Daoy (cell line): ENCODE measurements at places on chromosomes 5 and 9.

DNA sequence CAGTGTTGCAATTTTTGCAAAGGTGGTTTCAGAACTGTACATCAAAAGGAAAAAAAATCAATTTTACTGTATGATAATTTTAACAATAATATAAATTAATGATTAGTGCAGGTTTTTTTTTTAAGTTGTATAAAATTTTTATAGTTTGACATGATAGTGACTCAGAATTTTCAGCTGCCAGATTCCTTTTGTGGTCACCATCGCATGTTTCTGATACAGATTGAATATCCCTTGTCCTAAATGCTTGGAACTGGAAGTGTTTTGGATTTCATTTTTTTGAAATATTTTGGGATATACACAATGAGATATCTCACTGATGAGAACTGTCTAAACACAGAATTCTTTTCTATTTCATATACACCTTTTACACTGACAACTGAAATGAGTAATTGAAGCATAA lies 361.3 kb downstream of the RAB3C start:
- DNase-seq: no peak

DNA sequence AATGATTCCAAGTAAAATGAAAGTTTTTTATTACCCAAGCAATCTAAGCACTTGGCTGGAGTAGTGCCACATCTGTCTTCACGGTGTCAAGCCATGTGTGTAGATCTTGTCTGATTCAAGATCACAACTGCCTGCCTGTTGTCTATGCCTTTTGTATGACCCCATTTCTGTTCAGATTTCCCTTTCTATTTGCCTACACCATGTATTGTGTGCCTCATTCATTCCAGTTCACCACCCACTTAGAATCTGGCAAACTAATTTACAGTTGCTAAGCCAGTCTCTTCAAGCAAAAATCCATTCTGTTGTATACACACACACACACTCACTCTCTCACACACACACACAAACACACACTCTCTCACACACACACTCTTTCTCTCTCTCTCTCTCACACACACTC lies 33.7 kb downstream of the GLDC start:
- no peak for DNase-seq

DNA sequence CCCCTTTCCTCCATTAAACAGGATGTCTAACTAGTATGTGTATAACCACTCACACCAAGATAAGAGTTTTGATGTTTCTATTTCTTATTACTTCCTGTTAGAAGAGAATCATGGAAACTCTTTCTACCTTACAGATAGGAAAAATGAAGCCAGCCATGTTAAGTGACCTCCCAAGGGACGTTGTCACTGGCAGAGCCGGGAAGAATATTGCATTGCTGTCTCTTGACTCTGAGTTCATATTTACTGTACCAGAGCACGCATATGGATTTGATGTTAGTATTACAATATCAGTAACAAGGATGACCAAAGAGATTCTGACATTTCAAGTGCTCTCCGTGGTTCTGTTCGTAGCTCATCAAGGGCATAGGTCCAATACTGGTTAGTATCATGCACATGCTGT lies 12.5 kb upstream of the C5orf63 start:
- no peak for DNase-seq

GRCh38 chr9:97528529-97529230 lies 27.2 kb downstream of the TMOD1 start:
- no peak for DNase-seq
